Effector CD4-positive, alpha-beta T cell (primary cell): ENCODE measurements at places on chromosomes 7 and 10.

DNA sequence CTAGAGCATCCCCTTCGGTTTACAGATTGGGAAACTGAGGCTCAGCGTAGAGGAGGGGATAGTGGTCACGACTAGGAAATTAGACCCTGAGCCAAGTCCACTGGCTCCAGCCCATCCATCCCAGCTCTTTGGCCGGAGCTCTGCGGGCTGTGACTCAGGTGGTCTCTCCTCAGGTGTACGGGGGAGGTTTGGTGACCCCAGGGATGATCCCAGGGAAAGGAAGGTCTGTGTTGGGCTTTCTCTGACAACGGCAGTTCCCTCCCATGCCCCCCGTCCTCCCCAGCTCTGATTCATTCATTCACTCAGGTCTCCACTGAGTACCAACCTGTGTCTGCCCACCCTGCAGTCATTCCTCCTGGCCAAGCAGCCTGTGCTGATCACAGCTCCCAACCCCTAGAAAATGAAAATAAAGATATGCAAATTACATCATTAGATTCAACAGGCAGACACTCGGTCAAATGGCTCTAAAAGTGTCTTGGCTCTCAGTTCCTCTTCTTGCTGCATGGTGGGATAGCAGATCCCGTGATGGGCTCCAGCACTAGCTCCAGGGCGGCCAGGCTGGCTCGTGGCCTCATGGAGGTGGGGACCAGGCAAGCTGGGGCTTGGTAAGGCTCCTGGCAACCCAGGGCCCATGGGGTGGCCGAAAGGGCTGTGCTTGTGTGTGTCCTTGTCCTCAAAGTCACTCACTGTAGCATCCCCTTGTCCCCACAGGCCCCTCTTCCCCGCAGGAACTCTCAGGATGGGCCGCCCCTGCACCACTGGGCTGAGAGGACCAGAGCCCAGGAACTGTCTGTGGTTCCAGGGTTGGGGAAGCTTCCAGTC lies 37.8 kb downstream of the CLRN3 start:
- no peak for DNase-seq

- DNase-seq: no peak
Measured at GRCh38 chr7:100171087-100171681, 2.8 kb upstream of the GAL3ST4 start.

DNA sequence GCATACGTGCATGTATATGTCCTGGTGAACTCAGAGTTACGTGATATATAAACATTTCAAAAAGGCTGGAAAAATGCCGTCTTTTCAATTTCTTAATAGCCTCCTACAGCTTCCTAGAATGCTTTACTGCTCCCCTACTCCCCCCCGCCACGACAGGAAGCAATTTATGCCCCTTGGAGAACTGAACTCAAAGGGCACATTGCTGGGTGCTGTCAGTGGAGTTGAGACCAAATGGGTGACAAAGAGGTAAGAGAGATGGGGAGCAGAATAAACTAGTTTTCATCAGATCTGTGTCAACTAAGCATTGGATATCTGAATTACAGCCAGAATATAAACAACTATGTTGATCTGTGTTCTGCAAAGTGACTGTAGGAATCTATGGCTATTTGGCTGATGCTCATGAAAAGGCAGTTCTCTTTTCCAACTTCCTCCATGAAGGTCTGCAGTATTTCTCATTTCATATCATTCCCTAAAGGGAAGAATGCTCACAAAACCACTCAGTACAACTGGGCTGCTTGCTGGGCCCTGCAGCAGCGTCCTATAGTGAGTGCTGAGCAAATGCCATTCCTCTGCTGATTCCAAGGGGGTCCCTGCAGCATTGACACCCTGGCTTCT lies 171.3 kb upstream of the HPS1 start:
- DNase-seq: no peak

DNA sequence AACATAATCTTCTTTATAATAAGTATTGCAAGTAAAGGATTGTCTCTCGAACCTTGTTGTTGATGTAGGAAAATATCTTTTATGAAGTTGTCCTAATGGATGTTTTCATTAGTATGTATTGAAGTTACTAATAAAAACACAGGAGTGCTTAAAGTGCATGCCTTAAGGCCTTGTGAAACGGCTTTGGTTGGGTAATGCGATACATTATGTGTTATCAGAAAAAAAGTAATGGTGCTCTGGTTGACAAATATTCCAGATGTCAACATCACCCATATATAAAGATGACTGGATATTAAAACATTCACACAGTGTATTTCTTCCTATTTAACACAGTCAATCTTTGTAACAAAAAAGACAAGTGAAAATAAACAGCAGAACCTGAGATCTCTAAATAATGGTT lies 310.7 kb downstream of the PRKG1 start:
- no peak for DNase-seq

- no peak for DNase-seq
Measured at GRCh38 chr10:112250555-112250954, 32.6 kb upstream of the TECTB start.

- no peak for DNase-seq
Measured at GRCh38 chr10:102770108-102770482, 26.3 kb downstream of the WBP1L start.

DNA sequence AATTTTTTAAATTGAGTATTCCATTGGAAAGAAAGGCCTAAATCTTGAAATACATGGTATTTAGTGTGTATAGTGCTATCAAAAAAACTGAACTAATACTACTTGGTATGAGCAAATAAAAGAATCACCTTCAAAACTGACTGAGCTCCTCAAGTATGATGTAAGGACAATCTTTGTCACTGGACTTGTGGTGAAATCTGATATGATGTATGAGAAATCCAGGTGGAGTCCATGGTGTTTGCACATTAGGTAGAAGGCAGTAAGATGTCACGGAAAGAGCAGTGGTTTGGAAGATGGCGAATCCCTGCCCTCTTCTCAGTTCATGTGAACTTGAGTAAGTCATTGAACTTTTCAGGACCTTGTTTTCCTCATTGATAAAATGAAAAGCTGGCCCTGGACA lies 62.1 kb upstream of the COL1A2 start:
- DNase-seq: no peak

DNA sequence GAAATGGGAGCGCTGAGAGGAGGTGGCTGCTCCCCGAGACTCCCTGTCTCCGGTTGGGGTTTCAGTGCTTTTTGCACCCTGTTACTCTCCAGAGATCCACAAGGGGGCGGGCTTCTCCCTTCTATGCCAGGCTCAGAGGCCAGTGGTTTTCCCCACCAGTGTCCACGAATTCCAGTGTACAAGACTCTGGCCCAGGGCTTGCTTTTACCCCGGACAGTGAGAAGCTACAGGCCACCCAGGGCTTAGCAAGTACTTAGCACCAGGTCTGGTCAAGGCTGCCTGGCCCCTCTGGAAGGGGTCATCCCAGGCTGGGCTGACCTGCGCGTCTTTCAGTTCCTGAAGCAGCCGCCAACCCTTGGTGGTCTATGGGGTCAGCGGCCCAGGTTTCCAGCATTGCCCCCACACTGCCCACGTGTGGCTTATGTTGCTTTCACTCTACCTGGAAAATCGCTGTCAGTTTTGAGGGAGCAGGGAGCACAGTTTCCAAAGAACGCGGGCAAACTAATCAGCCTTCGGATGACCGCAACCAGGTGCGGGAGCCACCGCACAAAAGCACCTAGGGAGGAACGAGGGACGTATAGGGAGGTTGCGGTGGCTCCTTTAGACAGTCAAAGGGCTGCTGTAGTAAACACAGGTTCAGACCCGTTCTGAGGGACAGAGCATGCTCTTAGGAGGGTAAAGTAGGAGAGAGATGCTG lies 6.8 kb downstream of the CYP26A1 start:
- peak; percentile 22 for DNase-seq

DNA sequence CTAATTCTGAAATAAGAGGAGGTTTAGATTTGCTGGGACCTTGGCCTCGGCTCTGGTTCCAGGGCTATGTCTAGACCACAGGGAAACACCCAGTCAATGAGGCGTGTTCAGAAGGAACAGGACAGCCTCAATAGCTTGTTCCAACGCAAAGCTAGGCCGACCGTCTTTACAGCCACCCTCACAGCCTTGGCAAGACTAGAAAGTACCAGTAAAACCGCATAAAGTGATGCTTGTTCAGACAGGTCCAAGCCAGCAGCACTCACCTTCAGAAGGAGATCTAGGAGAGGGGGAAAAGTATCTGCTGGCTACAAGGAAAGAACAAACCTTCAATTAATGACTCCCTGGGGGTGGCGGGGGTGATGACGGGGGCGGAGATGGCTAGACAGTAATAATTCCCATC lies 50.1 kb upstream of the LMTK2 start:
- no peak for DNase-seq

- no peak for DNase-seq
Measured at GRCh38 chr10:69130251-69130650, 6.3 kb downstream of the VPS26A start.

DNA sequence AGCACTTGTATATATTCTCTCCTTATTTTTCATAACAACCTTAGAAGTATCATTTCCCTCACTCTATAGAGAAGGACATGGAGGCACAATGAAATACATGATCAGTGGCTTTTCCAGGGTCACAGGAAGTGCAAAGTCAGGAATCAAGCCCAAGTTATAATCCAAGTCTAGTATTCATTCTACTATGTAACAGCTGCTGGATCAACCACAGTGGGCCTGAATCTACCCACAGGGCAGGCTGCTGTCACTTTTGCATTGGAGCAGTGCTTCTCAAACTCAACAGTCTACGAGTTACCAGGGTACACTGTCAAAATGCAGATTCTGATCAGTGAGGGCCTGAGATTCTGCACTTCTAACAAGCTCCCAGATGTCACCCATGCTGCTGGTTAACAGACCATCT lies 18.3 kb downstream of the ZDHHC16 start:
- no peak for DNase-seq

- no peak for DNase-seq
Measured at GRCh38 chr7:41232086-41232485, 470.8 kb downstream of the INHBA start.

GRCh38 chr7:142442396-142442795 lies 184.5 kb upstream of the PRSS58 start:
- no peak for DNase-seq

GRCh38 chr7:41222746-41223145 lies 480.1 kb downstream of the INHBA start:
- DNase-seq: no peak

GRCh38 chr7:132051311-132051710 lies 494.9 kb upstream of the PODXL start:
- DNase-seq: no peak

- no peak for DNase-seq
Measured at GRCh38 chr7:47400001-47400400, 181.9 kb downstream of the TNS3 start.

DNA sequence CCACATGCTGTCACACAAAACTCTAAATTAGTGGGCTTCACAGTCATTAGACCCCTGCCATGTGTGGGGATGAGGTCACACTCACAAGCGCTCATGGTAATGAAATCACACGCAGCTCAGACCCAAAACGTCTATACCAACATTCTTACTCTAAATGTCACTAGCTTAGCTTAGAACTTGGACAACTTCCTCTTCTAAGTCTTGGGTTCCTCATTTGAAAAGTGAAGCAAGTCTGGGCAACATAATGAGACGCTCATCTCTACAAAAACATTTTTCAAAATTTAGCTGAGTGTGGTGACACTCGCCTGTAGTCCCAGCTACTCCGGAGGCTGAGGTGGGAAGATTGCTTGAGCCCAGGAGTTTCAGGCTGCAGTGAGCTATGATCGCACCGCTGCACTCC lies 92.7 kb upstream of the MACROH2A2 start:
- DNase-seq: no peak

GRCh38 chr7:156257904-156258303 lies 382.7 kb upstream of the RNF32 start:
- DNase-seq: no peak

DNA sequence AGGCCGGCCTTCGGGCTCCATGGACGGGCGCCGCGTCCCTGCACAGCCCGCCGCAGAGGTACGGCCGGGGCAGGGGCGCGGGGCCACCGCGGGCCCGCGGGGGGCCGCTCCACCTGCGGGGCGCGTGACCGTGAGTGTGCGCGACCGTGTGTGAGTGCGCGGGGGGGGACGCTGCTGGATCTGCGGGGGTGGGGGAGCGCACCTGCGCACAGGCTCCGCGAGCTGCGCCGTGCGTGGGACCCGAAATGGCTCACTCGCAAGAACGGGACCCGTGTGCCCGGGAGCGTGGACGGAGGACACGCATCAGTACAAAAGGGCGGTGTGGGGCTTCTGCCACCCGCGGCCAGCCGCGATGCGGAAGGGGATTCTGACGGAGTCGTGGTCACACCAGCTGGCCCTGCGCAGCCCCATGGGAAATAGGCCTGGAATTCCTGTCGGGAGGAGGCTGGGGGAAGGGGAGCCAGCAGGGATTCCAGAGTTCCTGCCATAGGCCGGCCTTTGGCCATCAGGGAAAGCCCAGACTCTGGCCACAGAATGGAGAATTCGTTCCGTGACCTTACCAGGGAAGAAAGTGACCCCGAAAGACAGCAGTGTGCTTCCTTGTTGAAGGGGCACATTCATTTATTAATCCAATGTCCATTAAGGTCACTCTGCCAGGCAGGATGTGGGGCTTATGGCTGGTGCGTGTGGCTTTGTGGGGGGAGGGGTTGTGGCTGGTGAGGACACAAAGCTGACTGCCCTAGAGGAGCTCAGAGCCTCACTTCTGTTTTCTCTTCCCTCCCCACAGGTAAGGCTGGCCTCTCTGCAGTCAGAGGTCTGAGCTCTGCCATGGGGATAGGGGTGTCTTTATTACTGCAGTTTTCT lies 494 bp downstream of the REPIN1 start:
- peak; percentile 45 for DNase-seq

DNA sequence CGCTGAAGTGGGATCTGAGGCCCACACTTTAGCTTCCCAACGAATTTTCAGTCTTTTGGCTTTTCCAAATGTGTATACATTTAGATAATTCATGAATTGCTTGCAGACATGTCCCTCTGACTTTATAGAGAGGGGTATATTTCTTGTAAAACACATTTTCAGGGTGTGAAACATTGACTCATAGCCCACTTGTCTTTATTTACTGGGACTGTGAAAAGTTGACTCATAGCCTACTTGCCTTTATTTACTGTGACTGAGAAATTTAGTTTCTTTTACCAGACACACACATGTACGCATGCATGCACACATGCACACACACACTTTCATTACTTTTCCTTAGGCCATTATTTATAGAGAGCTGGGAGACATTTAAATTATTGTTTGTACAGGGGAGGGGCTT lies 79.1 kb downstream of the VTI1A start:
- DNase-seq: no peak

DNA sequence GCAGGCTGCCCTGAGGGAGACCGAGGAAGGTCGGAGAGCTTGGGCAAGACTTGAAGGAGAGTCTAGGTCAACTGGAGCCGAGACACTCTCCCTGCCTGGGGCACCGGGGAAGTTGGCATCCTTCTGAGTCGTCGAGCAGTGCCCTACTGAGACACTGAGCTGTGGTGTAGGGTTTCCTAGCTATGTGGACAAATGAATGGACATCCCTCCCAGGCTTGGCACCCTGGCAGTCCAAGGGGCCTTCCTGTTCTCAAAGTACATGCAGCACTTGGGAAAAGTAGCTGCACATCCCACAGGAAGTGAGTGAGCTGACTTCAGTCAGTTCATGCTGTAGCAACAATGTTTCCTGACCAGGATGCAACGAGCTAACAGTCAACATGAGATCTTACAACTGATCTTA lies 57.2 kb upstream of the INPP5A start:
- DNase-seq: no peak

GRCh38 chr10:104353325-104354048 lies at the start of gene CFAP58:
Gene CFAP58, plus strand, starts transcription at chr10:104353833. Its CDS starts 65 bp downstream, at chr10:104353898.
- peak; percentile 89 for DNase-seq

GRCh38 chr7:101899616-101900015 lies 82.2 kb downstream of the CUX1 start:
- DNase-seq: no peak
